ENCODE measurements at places on chromosomes 2 and 18.

DNA sequence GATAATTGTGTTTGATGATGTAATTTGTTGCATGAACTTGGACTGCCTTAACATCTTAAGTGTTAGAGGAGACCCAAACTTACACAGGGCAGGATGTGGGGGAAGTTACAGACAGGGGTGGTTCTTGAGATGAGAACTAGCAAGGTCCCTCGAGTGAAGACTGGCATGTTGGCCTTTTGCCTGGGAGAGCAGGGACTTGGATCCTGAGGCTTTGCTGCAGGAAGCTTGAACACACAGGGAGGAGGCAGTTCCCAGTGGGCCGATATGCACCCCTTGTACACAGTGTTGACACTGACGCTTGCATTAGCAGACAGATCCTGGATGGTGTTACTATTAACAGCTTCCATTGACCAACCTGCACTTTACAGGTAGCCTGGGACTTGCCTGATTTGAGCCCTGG, 47.5 kb downstream of the CHRNA1 start:
- no peak for DNase-seq

- DNase-seq = no peak
Measured at GRCh38 chr18:72940986-72941385, 73.2 kb upstream of the NETO1 start.

DNA sequence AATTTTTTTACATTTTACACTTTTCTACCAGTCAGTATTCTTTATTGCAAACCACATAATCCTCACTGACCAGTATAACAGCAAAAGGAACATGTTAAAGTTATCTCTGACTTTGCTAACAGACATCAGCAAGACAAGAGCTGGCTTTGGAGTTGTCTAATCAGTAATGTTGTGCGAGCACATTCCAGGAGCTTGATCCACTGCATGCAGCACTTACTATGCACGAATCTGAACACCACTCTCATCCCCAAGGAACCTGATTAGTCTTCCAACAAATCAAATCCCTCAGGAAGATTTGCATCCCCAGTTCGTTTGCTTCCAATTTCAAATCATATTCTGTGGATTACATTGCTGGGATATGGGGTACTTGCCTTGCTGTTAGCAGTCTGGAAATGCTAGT, 269.3 kb upstream of the EPC2 start:
- DNase-seq = no peak

- DNase-seq = no peak
Measured at GRCh38 chr2:31475692-31476091, 61.1 kb upstream of the XDH start.

DNA sequence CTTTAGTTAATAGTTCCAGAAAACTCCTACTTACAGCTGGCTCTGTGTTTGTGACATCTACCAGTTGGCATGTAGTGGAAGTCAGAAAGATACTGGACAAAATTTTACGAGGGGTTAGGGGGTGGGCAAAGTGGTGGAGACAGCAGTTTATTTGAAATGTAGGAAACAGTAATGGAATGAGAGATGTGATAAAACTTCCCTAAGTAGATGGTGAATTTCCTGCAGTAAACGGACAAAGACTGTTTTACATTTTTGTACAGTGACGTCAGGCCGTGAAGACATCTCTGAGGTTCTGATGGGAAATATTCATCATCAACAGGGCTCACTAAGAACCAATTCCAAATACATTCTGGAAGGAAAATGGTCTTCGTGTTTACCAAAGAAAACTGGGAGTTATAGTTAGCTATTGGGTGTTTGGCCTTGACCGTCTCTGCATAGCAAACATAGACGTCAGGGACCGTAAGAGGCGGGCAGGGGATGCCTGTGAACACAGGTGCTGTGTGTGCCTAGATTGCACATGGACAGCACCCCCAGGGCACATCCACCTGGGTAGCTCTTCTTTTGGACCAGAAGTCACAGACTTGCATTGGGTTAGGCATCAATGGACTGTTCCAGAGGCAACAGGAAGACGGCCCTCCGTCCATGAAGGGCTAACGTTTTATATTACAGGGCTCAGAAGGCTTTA, 131.5 kb downstream of the ZNF516 start:
- no peak for DNase-seq

- DNase-seq = no peak
Measured at GRCh38 chr2:238284802-238285515, 3.5 kb downstream of the PER2 start.

Data from C1 segment of cervical spinal cord (tissue), 14 donors.